ENCODE measurements at places on chromosomes 5 and 9.

DNA sequence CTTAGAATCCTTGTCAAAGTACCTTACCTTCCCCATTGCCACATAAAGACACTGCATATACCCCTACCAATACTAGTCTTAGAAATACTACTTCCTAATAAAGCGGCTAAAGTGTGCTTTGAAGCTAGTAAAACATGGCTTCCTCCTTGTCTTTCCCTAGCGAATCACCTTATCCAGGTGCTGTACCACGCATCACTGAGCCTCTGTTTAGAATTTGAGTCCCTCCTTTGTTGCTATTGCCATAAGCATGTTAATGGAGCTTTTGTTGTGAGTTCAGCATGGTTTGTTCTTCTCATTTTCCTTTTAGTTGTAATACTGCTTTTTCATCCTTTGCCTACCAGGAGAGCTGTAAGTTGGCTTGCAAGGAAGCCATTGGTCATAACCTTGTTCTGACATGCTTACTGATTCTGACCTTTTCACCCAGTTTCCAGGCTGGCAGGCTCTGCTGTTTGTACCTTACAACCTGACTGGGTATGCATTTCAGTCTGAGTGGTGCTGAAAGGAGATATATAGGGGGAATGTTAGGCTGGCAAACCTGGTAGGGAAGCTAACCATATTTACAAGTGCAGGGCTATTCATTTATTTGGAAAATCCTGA is 49.8 kb downstream of the LMNB1 start:
- no peak for DNase-seq

DNA sequence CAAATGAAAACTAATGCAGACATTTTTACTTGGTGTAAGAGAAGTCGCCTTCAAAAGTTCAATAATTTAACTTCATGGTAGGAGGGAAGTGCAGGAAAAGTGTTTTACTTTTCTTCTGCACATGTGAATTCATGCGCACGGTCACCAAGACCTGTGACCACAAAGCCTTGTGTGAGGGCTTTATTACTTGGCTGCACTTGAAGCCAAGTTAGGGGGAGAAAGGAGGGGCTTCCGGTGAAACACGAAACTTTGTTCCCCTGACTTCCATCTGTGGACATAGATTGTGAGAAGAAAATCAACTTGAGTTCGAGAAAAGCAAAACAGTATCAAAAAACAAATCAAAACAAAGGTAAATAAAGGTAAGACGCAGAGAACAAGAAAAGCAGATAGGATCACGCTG is 239.9 kb downstream of the ROR2 start:
- no peak for DNase-seq

GRCh38 chr5:35197351-35197750 is 32.9 kb downstream of the PRLR start:
- DNase-seq, result no peak

DNA sequence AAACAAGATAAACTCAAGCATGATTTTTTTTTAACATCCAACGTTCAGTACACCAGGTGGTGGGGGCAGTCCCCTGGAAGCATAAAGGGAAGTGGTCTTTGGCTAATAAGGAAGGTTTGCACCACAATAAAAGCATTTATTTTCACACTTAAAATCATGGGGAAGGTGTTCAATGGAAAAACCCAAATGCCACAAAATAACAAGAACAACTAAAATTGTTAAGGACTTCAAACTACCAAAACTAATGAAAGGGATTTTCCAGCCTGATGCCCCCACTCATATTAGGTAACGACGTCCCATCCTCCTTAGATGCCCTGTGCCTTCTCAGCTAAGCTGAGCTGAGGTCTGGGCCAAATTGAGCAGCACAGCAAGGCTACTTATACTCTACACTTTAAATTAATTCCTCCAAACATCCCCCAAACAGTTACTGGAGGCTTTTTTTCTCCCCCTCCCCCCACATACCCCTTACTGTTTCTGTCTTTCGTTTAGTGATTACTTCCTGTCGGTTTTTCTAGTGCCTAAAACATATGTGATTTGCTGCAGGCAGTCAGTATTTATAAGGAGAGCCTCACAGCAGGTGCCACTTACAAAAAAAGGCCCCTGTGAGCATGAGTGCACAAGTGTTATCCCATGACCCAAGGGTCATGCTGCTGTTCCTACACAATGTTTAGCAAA is 259.7 kb upstream of the ZNF608 start:
- no peak for DNase-seq

DNA sequence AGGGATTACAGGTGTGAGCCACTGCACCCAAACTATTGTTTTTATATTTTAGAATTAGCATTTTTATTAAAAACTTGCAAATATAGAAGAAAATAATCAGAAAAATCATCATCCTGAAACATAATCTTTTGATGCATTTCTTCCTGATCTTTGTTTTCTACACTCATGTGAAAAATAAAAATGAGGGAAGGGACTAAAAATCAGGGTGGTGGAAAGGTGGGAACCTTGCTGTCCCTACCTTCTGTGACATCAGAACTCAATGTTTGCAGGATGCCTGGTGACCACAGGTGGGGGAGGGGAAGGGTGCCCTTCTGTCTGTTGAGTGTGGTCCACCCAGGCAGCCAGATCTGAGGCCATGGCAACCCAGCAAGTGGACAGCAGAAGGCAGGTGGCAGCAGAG is at the start of gene SMIM23:
TSS of gene SMIM23 (plus strand) at position 301 of the 400 bp plus-strand sequence. CDS start at position 356, 55 bp downstream.
- no peak for DNase-seq

DNA sequence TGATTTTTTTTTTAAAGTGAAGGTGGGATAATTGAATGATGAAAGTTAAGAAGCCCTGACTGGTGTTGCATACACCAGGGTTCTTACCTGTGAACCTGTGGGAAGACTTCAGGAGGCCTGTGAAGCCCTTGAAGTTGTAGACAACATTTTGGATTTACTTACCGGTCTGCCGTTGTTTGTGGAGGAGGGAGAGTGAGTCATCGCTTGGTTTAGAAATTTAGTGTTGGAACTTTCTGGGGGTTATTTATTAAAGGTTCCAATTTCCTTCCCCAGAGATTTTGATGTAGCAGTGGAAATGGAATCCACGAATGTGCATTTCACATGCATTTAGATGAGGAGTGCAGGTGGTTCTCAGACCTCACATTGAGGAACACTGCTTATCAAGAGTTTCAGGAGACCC is 49.6 kb downstream of the ARHGAP26 start:
- no peak for DNase-seq

GRCh38 chr5:33769196-33769595 is 122.6 kb downstream of the ADAMTS12 start:
- no peak for DNase-seq

DNA sequence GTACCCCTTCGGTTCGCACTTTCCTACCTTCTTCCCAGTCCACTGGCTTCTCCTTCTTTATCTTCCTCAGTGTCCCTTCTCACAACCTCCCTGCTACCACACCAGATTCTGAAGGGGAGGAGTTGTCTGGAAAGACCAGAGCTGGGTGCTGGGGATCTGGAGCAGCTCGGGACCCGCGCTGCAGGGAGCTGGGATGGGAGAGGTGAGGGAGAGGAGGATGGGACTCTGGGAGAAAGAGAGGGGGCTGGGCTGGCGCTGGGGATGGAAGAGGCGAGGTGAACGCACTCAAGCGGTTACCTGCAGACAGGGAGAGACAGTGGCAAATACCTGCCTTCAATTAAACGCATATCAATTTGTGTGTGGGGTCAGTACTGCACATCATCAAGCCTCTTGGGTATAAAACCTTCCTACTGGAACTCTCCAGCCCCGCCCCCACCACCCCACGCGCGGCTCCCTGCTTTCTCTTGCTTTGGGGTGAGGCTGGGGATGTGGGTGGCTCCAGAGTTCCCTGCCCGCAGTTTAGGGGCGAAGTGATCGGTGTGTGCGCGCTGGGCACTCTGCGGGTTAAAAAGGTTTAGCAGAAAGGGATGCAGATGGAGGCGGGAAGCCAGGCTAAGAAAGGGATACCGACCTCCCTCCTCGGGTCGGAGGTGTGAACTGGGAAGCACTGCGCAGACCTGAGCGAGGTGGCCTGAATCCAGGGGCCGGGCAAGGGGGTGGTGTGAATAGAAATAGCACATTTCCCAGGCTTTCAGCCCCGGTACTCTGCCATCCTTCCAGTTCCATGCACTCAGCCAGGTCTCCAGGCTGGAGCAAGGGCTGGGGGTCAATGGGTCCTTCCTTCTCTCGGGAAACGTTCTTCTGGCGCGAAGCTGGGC is 977 bp upstream of the PAM start:
- no peak for DNase-seq

GRCh38 chr5:60271517-60271916 is 378.0 kb upstream of the PDE4D start:
- DNase-seq, result no peak

DNA sequence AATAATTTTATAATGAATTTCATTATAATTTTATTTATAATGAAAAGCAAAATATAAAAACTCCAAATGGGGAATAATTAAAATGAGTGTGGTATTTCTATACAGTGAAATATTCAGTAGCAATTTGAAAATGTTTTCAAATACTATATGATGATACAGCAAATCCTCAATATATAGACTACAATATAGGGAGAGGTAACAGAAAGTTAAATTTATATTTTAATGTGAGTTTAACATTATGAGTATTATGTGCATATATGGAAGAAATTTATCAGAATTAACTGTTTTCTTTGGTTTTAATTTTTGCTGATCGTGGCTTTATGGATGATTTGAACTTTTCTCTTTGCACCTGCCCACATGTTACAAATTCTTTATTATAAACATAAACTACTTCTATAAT is 500.9 kb upstream of the ARRDC3 start:
- no peak for DNase-seq

GRCh38 chr9:20783057-20784038 is 99.3 kb downstream of the FOCAD start:
- DNase-seq, result no peak

DNA sequence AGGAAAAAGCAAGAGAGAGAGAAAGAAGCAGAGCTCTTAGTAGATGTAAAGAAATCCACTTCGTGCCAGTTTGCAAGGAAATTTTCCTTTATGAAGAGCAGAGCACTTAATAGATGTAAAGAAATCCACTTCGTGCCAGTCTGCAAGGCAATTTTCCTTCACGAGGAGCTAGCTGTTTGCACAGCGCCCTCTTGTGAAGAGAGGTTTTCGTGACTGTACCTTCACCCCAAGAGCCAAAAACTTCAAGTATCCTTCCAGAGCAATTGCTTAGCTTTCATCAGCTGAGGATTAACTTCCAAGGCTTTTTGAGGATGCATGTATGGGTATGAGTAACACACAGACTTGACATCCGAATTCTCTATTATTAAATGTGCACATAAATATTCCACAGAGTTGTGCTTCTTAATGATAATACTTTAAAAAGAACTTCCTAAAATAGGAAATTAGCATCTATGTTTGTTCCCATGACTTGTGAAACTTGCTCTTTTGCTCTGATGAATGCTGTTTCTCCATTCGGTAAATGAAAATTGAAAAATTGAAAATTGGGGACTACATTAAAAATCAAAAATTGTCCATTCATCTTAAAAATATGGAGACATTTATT is 525.6 kb downstream of the PDE4D start:
- no peak for DNase-seq

GRCh38 chr5:134252671-134253070 is 26.8 kb upstream of the PPP2CA start:
- DNase-seq, result no peak

DNA sequence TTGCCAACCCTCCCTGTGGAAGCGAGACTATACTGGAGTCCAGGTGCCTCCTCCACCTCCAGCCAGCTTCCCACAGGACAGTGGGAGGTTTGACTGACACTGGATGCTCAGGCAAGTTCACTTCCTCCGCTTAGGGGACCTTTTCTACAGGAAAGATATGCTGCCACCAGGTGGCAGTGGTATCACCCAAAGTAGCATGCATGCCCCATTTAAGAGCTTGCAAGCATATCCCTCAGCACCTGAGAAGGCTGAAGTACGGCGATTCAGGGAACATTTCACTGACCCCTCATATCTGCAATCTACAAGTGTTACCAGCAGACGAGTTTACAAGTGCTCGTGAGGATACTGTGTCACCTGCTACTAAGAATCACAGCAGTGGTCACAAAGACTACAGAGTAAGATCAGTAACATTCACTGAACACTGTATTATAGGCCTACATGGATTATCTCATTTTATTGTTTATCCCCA is 75.5 kb downstream of the KLHL3 start:
- peak; percentile 34 for DNase-seq

GRCh38 chr9:124149992-124150391 is 107.8 kb upstream of the NEK6 start:
- no peak for DNase-seq

GRCh38 chr9:37262410-37262809 is 142.0 kb downstream of the ZCCHC7 start:
- no peak for DNase-seq

- DNase-seq, result no peak
Measured at GRCh38 chr9:10876333-10876732, 263.5 kb upstream of the PTPRD start.

DNA sequence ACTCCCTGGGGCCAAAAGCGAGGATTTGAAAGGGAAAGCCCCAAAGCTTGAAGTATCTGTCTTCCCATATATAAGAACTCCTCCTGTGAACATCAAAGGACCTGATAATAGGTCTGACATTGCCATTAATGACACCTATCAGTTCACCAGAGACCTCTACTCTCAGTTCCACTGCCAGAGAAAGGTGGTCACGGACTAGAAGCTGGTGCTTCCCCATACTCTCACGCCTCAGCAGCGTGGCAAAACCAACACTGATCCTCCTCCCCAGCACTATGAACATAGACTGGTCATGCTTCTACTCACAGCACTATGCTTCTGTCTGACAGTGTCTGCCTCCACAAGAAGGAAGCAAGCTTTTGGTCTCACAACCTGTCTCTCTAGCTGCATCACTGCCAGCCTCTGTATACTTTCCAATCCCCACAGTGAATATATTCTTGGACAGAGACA is 37.9 kb downstream of the NRG2 start:
- no peak for DNase-seq

GRCh38 chr5:147617191-147617606 is 107.3 kb upstream of the DPYSL3 start:
- DNase-seq, result no peak

- no peak for DNase-seq
Measured at GRCh38 chr5:41418220-41419031, 92.0 kb downstream of the PLCXD3 start.

GRCh38 chr5:14035859-14036503 is 91.5 kb upstream of the DNAH5 start:
- DNase-seq, result no peak

DNA sequence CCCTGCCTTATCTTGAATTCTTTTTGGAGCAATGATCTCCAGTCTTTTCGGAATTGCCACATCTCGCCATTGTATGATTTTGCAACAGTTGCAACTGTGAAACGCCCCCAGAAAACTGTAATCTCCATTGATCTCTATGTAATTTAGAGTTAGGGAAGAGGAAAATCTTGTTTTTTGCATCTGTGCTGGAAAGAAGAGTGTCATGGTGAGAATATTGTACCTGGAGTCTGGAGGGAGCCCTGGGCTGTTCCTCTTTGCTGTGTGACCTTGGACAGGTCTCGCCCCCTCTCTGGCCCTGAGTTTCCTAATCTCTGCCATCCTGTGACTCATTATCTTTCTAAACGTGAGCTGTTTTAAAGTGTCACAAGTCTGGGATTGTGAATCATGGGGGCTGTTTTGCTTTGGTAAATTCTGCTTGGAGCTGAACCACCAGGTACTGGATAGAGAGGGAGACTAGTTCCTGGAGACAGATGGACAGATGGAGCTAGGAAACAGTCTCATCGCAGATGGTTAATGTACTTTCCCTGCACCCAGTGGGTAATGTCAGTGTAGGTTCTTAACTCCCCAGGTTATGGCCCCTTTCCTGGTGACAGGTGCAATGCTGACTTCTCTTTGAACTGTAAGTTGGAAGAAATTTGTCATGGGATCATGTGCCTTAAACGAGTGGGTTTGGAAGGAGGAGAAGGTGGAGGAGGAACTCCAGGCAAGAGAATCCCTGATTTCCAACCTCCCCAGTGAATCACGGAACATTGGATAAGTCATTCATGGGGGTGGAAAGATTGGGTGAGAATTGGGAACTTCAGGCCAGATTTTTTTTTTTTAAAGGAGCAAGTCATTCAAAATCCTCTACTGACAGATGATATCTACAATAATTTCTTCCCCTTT is 19.6 kb downstream of the PPARGC1B start:
- DNase-seq, result no peak

All from stimulated activated CD8-positive, alpha-beta memory T cell treated with anti-CD3 and anti-CD28 coated beads, Interleukin-4, amount 100 ng/mL, for 1 hour (primary cell).